SK-N-SH (cell line): ENCODE measurements at places on chromosomes 4 and X. TPM values are rescaled to one million over a fixed set of nuclear protein-coding genes. Genes with fewer than 3 reads are reported as not detected.
A peak's percentile ranks its signal among the peaks of the same experiment; 100 is the strongest.

DNA sequence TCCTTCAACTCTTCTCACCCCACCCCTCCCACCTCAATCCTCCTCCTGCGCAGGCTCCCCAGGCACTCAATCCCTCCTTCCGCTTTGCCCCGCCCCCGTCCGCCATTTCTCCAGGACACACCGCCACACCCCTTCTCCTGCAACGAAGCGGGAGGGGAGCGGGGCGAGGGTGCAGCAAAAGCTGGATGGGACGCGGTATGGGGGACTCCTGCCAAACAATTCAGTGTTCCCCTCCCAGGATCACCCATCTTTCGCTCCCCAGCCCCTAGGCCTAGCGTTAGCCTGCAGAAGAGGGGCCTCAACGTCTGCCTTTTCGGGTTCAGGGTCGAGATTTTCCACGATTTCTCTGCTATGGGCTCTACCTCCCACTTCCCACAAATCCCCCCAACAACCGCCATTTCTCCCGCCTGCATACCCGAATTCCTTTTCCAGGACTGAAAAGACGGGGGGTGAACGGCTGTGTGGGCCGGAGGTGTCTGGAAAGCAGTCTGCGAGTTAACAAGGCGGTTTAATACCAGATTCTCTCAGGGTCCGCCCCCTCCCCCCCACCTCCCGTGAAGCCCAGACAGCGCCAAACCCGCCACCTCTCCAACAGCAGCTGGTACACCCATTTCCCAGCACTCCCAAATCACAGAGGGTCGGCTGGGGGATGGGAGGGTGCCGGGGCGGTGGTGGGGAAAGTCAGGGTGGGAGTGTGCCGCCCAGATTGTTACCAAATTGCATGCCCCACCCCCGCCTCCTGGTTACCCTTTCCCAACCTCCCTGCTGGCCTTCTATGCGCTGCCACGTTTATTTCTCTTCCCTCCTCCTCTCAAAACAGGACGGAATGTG lies 774 bp downstream of the ARMCX2 start:
- peak; percentile 84 for DNase-seq

- DNase-seq, result no peak
Observed at GRCh38 chr4:66736606-66737005, 808.7 kb downstream of the CENPC start.

DNA sequence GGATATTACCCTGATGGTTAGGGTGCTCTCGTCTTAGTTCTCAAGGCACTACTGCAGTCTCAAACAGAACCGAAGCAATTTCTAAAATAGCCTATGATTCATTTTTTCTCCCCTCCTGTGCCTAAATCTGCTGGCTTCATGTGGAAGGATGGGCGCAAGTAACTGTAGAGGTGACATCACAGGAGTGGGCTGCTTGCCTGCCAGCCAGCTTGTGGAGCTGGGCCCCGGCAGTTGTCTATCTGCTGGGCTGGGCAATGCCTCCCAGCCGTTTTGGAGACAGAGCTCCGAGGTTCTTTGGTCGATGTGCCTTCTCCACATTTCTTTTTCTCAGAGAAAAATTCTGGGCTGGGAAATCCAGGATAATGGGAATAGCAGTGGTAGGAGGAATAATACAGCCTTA lies 34.3 kb upstream of the CITED1 start:
- no peak for DNase-seq

DNA sequence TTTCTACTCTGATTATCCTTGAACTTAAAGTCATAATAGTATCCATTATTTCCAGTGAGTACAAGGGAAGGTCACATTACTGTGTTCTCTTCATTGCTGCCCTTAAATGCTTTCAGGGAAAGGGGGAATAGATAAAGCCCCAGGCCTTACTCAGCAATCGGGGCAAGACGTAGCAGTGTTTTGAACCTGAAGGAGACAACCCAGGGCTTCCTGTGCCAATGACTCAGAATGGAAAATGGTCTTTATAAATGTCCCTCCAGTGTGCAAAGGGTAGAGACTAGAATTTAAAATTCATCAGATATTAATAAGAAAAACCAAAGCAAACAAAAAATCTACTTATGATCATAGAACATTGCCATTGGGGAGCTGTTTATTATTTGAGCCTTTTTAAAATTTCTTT lies 23.7 kb downstream of the TLR8 start:
- DNase-seq, result no peak

GRCh38 chr4:6424425-6424824 lies 48.0 kb downstream of the PPP2R2C start:
- DNase-seq, result no peak

The MAGEB10 gene
- not detected in 2 replicates for polyA plus RNA-seq

The LARP1B gene
- 4.8 and 6.4 TPM in 2 replicates for polyA plus RNA-seq
